ENCODE measurements at places on chromosomes 4 and X. TPM values are rescaled to one million over a fixed set of nuclear protein-coding genes. Genes with fewer than 3 reads are reported as not detected.

IBSP gene
- not detected for polyA plus RNA-seq

CACNA1F gene
- polyA plus RNA-seq, result not detected

DMP1 gene
- not detected for polyA plus RNA-seq

RPA4 gene
- polyA plus RNA-seq, result 0.28 TPM

CHST7 gene
- polyA plus RNA-seq, result 40.6 TPM

CTAG1A gene
- polyA plus RNA-seq, result not detected

RTL3 gene
- polyA plus RNA-seq, result not detected

MAGEA2B gene
- polyA plus RNA-seq, result not detected

CCNA2 gene
- polyA plus RNA-seq, result 4.5 TPM

DNA sequence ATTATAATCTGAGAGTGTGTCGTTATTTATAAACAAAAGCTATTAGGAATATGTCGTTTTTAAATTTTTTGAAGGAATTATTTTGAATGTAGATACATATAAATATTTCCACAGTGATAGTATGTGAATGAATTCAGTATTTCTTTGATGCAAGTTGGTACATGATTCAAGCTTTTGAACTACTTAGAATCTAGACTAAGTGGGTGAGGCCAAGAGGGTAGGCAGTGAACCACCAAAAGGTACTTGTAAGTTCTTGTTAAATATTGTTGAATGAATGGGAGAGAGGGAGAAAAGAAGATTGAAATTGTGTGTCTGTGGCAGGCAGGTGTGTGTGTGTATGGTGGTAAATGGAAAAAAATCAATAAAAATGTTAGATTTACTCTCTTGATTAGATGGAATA is 69.6 kb downstream of the ARFIP1 start:
- DNase-seq, result no peak

DNA sequence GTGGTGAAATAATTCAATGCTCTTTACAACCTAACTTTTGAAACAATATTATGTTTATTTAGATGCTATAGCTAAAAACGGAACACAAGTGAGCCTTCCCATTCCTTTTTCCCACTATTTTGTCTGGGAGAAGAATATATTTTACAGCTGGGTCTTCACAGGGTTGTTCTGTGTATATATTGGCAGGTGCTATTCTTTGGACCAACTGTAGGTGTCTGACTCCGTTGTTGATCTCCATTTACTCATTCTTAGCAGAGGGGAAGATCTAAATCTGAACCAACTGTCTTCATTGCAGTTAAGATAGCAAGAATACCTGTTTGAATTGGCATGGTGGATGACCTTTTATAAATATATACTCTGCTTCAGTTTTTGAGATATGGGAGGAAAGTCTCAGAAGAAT is 257.4 kb downstream of the CFAP299 start:
- peak; percentile 5 for DNase-seq

- DNase-seq, result no peak
Measured at GRCh38 chr4:152265149-152265621, 270.7 kb downstream of the FBXW7 start.

DNA sequence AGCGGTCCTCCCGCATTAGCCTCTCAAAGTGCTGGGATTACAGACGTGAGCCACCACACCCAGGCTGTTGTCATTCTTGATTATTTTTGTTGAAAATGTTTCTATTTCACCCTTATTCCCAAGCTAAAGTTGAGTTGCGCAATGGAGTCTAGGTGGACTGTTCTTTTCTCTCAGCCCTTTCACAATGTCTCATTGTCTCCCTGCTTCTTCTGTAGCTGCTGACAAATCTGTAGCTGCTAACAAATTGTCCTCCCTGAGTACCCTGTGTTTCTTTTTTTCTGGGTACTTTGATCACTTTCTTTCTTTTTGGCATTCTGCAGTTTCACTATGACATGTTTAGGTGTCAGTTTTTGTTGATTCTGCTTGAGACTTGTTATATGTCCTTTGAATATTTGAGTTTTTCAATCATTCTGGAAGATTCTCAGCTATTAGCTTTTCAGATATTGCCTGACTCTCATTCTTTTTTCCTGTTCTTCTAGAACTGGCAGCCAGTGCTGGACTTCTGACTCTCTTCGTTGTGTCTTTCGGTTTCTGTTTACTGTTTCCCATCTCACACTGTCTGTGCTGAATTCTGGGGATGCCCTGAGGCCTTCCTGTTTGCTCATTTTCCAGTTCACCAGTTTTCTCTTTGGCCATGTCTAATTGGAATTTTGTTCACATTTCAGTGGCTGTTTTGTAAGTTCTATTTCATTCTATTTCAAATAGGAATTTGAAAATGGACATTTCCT is 6.6 kb downstream of the ABCD1 start:
- no peak for DNase-seq

- no peak for DNase-seq
Measured at GRCh38 chrX:34810916-34811315, 131.7 kb upstream of the FAM47B start.

- no peak for DNase-seq
Measured at GRCh38 chr4:114495471-114495928, 103.1 kb upstream of the UGT8 start.

DNA sequence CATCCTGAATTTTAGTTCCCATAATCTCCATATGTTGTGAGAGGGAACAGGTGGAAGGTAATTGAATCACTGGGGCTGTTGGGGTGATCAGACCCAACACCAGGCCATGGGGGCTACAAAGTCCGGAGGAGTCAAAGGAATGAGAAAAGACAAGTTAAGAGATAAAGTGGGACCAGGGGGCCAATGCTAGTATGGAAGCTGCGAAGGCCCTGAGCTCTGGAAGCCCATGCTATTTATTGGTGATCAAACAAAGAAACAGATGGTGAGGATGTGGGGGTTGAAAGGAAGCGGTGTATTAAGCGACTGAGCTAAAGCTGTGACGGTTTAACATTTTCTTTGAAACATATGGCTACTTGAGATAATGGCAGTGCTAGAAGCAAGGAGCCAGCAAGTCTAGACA is 132.8 kb downstream of the PDGFC start:
- no peak for DNase-seq

DNA sequence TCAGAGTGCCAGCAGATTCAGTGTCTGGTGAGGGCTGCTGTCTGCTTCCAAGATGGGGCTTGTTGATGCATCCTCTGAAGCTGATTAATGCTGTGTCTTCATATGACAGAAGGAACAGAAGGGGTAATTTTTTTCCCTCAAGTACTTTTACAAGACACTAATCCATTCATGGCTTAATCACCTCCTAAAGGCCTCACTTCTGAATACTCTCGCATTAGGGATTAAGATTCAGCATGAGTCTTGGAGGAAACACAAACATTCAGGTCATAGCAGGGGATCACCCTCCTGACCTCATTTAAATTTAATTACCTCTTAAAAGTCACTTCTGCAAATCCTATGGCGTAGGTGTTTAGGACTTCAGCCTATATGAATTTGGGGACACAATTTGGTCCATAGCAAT is 1145.5 kb upstream of the PCDH10 start:
- no peak for DNase-seq

DNA sequence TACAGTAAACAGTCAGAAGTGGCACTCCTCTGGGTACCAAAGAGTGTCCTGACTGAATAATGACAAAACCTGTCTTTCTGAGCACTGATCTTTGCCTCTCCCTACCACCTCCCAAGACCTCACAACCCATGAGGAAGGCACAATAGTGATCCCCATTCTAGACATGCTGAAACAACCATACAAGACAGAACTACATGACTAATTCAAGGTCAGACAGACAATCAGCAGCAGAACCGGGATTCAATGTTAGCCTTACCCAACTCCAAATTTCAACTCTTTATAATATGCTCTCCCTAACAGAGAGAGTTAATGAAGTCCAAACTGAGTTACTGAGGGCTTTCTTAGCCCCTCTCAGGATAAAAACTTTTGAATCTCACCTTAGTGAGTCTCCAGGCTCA is 71.0 kb downstream of the IRF2 start:
- no peak for DNase-seq

DNA sequence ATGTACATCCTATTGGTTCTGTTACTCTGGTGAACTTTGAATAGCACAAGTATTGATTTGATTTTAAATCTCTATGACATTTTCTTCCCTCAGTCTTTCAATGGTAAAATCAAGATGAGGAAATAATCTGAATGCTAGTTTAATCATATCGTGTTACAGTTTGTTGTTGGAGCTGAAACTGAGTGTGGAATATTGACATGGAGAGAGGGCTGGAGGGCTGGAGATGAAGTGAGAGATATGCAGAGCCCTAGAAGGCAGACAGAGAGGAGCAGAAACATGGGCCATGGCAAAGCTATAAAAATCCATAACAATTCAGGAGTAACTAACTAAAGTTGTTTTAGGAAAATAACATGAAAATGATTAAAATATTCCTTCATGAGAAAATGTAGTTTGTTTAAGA is 141.1 kb downstream of the BANK1 start:
- DNase-seq, result no peak

DNA sequence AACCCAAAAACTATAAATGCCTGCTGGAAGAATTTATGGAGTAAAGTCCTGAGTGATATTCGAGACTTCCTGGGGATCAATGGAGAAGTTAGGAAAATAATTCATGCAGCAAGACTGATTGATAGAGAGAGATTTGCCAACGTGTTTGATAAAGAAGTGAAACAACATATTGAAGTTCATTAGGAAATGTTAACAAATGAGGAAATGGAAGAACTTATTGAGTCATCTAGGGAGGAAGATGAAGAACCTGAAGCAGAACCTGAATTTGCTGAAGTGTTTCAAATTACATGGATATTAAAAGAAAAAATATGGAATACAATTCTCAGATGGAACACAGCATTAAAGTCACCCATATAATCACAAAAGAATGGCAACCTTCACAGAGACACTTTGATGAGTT is 39.0 kb downstream of the DDX60 start:
- no peak for DNase-seq

DNA sequence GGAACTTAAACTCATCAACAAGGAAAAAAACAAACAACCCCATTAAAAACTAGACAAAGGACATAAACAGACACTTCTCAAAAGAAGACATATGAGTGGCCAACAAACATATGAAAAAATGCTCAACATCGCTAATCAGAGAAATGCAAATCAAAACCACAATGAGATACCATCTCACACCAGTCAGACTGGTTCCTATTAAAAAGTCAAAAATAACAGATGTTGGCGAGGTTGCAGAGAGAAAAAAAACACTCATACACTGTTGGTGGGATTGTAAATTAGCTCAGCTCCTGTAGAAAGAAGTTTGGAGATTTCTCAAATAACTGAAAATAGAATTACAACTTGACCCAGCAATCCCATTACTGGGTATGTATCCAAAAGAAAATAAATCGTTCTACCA is 28.7 kb downstream of the APLN start:
- peak; percentile 8 for DNase-seq

DNA sequence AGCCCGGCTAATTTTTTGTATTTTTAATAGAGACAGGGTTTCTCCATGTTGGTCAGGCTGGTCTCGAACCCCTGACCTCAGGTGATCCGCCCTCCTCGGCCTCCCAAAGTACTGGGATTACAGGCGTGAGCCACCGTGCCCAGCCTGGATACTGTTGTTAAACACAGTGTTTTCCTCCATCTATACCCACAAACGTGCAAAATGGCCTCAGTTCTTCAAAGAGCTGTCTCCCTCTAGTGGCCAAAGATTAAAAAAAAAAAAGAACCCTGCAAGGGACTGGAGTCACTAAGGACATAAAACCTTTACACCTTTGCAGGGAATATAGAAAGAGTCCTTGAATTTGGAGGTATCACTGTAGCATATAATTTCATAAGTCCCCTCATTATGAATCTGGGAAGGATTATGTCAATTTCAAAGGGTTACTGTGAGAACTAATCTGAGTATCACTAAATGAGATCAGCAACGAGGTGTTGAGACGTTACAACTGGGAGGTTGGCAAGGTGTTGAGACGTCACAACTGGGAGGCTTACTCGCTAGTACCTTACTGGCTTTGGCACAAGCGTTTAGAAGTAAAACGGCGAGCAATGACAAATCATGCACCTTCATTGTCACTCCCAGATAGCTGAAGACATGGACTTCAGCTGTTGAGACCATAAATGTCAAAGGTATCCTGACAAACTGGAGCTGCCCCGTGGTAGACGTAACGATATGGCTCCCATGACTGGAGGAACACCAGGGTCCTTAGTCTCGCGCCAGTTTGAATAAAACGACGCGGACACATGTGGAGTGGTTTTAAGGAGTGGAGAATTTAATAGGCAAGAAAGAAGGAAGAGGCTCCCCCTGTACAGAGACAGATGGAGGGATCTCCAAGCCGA is 33.4 kb upstream of the ENPP6 start:
- DNase-seq, result peak; percentile 61

DNA sequence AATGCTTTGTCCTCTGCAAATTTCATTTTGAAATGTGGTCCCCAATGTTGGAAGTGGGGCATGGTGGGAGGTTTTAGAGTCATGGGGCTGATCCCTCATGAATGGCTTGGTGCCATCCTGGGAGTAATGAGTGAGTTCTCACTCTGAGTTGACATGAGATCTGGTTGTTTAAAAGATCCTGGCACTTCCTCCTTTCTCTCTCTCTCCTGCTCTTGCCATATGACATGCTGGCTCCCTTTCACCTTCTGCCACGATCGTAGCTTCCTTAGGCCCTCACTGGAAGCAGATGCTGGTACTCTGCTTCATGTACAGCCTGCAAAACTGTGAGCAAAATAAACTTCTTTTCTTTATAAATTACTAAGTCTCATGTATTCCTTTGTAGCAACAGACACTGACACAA is 262.0 kb downstream of the IL15 start:
- no peak for DNase-seq
